ENCODE measurements at places on chromosomes 4 and X. TPM values are rescaled to one million over a fixed set of nuclear protein-coding genes. Genes with fewer than 3 reads are reported as not detected.

The RNF212 gene
- 2.4 TPM for total RNA-seq

The ARR3 gene
- not detected for total RNA-seq

The TRPC3 gene
- total RNA-seq = 0.24 TPM

The CTAG1A gene
- total RNA-seq = not detected

The LIAS gene
- 17.6 TPM for total RNA-seq

The SSX3 gene
- 1.2 TPM for total RNA-seq

The MAGEA12 gene
- total RNA-seq = not detected

The ALG13 gene
- total RNA-seq = 31.9 TPM

The ARSH gene
- not detected for total RNA-seq

The ERAS gene
- not detected for total RNA-seq

The OTC gene
- not detected for total RNA-seq

The PRKG2 gene
- total RNA-seq = not detected

The OPHN1 gene
- 3.3 TPM for total RNA-seq

The DTHD1 gene
- total RNA-seq = not detected

The TRAPPC11 gene
- total RNA-seq = 29.1 TPM

The TRIM61 gene
- total RNA-seq = 2.0 TPM

The CNGA2 gene
- not detected for total RNA-seq

The PITX2 gene
- total RNA-seq = 0.90 TPM

The WNK3 gene
- total RNA-seq = 12.8 TPM

The PABPC1L2B gene
- total RNA-seq = not detected

The FGF16 gene
- not detected for total RNA-seq

The CDS1 gene
- 1.8 TPM for total RNA-seq

The ASMT gene
- not detected for total RNA-seq

The MAD2L1 gene
- 117 TPM for total RNA-seq

The DMD gene
- 5.4 TPM for total RNA-seq

The ARHGAP6 gene
- total RNA-seq = not detected

The ELF4 gene
- total RNA-seq = 8.4 TPM

The SEPTIN6 gene
- total RNA-seq = 61.5 TPM

The NKX1-1 gene
- total RNA-seq = not detected

The GPC3 gene
- total RNA-seq = 0.74 TPM

The PHOX2B gene
- total RNA-seq = 0.13 TPM

The CT55 gene
- total RNA-seq = not detected

The TDO2 gene
- total RNA-seq = 1.0 TPM

The CYLC1 gene
- total RNA-seq = not detected

The ARHGAP4 gene
- total RNA-seq = 43.0 TPM

The DOK7 gene
- total RNA-seq = not detected

The PGRMC1 gene
- 123 TPM for total RNA-seq

The WAS gene
- total RNA-seq = 1.1 TPM

The DNAAF6 gene
- not detected for total RNA-seq

The PROM1 gene
- total RNA-seq = 13.9 TPM

The MAGEB10 gene
- not detected for total RNA-seq

The CFAP99 gene
- total RNA-seq = not detected

Measured in A673 (cell line).